Muscle of back (tissue), 13 donors: ENCODE measurements at places on chromosomes 6 and 20.

DNA sequence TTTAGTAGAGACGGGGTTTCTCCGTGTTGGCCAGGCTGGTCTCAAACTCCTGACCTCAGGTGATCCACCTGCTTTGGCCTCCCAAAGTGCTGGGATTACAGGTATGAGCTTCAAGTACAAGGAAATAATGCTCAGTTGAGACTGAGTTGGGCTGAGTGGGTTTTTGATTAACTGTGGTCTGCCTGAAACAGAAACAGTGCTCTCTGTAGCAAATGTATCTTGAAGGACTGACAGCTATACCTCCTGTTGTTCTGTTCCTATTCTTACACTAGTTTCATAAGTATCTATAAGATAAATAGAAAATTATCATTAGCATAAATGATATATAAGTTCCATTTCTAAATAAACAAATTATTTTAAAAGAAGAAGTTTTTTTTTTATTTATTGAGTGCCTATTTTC lies 142.8 kb upstream of the PTPRK start:
- DNase-seq: no peak

- DNase-seq: no peak
These were observed 155.5 kb downstream of the CFAP61 start for GRCh38 chr20:20207872-20208271.

- no peak for DNase-seq
These were observed 289.9 kb upstream of the ZFP64 start for GRCh38 chr20:52481443-52481842.

GRCh38 chr6:27312950-27313271 lies 838 bp upstream of the POM121L2 start:
- DNase-seq: no peak

- DNase-seq: no peak
These were observed 240.8 kb downstream of the PLCB1 start for GRCh38 chr20:8372824-8373380.

DNA sequence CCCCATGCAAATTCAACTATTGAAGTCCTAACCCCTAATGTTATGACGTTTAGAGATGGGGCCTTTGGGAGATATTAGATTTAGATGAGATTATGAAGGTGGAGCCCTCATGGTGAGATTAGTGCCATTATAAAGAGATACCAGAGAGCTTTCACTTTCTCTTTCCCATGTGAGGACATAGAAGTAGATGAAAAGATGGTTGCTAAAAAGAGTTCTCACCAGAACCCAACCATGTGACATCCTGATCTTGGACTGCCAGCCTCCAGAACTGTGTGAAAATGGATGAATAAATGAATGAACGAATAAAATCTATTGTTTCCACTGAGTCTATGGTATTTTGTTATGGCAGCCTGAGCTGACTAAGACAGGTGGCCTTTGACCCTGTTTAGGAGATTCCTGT lies 50.6 kb upstream of the FBXO30 start:
- DNase-seq: no peak

DNA sequence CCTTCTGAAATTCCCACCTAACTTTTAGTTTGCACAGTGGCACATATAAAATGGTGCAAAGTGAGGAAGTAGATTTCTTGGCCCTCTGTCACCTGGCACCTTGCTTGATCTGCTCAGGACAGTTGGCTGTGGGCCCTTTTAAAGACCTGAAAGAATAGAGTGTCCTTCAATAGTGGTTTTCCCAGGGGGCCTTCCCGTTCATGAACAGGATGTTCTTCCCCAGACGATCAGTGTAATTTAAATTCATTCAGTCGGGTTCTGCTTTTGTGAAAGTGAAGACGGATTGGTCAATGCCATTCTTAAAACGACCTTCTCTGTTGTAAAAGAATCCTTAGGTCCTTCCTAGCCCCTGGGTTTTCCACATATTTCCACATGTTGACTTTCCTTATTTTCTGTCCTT lies 178.5 kb downstream of the SASH1 start:
- DNase-seq: no peak

DNA sequence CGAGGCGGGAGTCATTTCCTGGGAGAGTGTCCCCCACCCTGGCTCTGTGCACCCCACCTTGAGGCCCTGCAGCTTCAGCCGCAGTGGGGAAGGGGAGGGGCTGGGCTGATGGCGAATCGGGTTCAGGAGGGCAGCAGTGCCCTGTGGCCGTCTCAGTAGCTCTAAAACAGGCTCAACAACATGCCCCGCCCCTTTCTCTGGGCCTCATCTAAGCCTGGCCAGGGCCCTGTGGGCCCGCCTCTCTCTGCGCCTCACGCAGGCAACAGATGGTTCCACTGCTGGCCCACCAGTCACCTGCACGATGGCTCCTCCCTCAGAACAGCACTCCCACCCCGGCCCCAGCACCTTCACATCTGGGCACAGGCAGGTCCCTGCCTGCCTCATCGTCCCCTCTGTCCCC lies 30.2 kb downstream of the CHRNA4 start:
- DNase-seq: no peak

DNA sequence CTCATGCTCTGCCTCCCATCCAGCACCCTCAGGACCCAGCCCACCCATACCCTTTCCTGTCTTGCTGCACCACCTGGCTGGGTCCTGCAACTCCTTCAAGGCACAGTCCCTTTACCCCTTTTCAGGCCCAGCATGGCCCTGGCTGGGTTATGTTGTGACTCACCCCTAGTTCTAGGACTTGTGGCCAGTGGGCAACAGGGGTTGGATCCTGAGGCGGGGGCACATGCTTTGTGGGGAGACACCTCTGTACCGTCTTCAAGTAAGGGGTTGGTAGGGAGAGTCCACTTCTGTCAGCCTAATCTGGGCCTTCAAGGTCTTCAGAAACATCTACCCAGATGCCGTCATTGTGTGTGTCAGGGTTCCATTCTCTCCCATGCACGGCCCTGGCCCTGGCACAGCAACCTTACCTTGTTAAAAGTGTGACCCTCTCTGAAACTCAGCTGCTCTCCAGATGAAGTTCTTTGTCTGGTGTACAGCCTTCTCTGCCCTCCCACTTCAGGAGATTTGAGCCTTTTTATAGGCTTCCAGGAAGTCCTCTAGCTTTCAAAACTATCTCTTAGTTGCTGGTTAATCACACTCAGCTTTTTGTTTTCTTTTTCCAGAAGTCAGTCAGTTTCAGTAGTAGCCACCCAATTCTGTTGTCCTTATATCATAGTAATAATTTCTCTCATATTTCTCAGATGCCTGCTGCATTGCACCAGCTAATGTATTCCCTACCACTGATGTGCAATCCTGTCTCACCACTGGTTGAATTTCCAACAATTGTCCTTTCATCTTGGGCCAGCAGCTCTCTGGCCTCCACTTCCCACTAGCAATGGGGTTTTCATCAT lies 107.3 kb downstream of the NRN1 start:
- no peak for DNase-seq

DNA sequence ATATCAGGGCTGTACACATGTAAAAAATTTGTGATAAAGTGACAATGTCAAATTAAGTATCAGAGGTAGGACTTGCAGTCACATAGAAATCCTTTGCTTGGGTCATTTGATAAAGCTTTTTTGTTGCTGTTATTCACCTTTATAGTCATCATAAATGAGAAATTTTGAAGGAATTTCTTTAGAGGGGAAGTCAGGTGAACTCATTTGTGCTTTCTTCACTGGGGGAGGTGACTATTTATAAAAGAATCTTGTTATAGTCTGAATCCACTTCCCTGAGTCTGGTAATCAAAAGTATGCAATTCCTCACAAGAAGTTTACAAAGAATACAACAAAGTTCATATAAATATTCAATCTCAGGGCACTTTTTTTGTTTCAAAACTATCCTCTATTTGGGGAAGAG lies 47.7 kb downstream of the FRK start:
- DNase-seq: no peak

DNA sequence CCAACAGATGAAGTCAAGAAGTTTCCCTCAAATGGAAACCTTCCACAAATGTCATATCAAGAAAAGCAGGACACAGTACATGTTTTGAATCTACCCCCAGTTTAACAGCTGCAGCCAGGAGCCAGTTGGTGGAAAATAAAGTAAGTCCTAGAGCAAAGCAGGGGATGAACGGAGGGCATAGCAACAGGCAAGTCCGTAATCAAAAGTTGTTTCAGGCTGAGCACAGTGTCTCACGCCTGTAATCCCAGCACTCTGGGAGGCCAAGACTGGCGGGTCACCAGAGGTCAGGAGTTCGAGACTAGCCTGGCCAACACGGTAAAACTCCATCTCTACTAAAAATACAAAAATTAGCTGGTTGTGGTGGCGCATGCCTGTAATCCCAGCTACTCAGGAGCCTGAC lies 2.4 kb upstream of the SALL4 start:
- DNase-seq: no peak

DNA sequence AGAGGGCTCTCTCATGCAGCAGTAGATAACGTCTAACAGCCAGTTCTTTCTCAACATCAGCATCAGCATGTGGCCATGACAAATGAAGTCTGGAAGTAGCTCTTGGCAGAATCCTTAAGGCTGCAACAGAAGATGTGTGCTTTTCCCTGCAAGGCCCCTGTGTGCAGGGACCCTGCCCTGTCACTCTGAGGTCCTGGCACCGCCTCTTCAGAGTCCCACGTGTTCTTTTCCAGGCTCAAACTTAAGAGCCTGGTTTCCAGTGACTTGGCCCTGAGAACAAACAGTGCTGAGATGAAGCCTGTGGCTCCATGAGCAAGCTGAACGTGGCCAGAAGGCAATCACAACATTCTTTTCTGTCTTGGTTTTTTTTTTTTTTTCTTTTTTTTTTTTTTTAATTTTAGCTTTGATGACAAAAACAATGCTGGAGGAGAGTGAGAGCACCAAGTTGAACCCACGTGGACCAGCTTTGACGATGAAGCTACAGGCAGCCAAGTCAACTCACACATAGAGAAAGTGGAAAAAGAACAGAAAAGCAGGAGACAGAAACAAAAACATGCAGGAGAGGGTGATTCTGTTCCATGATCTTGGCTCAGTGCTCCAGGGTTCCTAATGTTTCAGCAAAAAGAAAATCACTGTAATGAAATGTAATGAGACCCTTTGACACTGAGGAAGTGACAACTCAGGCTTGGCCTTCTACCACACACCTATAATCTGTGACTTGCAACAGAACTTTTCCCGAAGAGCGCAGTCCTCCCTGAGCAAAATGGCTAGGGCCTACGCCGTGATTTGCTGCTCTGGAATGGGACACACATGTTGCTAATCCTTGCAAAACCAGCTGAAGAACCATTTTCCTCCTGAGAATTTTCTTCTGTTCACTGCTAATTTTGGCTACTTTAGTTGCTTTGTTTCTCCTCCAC lies 86.1 kb downstream of the FOXC1 start:
- DNase-seq: no peak

DNA sequence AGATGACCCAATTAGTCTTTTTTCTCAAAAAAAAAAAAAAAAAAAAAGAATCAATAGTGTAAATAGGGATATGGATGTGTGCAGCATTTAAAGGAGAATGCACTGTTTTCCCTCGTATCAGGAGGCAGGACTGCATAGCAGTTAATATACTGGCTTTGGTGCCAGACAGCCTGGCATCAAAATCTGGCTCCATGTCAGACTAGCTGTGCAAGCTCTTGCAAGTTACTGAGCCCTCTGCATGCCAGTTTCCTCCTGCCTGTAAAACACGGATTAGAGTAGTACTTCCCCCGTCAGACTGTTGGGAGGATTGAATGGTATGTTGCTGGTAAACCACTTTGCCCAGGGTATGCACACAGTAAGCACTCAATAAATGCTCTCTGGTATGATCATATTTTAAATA lies 594.2 kb upstream of the CHD6 start:
- DNase-seq: no peak

GRCh38 chr20:50982363-50982762 lies 23.7 kb downstream of the MOCS3 start:
- DNase-seq: no peak

GRCh38 chr6:112204350-112204706 lies 50.0 kb downstream of the LAMA4 start:
- DNase-seq: no peak

GRCh38 chr20:48703107-48703506 lies 124.7 kb downstream of the PREX1 start:
- DNase-seq: no peak

- DNase-seq: no peak
These were observed 1.5 kb downstream of the PYGB start for GRCh38 chr20:25249198-25249931.

- DNase-seq: no peak
These were observed 23.0 kb upstream of the IL17A start for GRCh38 chr6:52162940-52163908.

- no peak for DNase-seq
These were observed 52.2 kb downstream of the RREB1 start for GRCh38 chr6:7159790-7160525.

- no peak for DNase-seq
These were observed 444.8 kb upstream of the PLCB4 start for GRCh38 chr20:8624046-8624445.

DNA sequence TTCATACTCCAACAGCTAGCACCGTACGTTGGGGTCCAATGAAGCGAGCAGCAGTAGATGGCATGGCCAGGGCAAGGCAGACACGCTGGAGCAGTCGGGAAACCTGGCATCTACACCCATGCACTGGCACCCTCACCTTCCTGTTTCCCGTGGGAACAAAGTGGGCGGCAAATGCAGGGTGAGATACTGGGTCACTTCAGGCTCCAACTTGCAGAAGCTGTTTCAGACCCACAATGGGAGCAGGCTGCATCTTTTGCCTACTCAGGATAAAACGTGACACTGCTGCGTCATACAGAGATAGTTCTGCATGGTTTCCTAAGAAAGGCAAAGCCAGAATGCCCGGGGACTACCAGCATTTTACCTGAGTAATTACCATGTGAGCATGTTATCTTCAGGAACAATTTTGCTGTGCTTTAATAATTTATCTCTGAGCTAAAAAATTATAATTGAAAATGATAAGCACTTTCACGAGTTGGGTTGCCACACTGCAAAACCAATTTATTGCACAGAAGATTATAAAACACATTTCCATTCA lies 10.9 kb upstream of the CD93 start:
- no peak for DNase-seq

DNA sequence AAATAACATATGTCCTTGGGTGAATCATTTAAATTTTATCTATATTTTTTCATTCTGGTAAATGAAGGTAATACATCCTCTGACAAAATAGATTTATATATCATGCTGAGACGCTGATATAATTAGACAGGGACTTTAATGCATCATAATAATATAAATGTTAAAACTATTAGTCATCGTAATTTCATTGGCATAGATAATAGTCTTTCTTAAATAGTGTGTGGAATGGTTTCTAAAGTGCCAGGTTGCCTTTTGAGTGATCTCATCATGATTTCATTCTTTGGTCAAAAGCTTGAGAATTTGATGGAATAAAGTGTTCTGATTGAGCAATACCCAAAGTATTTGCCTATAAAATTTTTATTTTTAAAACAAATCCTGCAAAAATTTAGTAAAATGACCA lies 43.2 kb upstream of the BMP5 start:
- no peak for DNase-seq
